NK-92 treated with Interleukin-12 subunit alpha and Interleukin-12 subunit beta, amount 100 ng/mL, for 24 hours (cell line): ENCODE measurements at places on chromosomes 3 and 15.

DNA sequence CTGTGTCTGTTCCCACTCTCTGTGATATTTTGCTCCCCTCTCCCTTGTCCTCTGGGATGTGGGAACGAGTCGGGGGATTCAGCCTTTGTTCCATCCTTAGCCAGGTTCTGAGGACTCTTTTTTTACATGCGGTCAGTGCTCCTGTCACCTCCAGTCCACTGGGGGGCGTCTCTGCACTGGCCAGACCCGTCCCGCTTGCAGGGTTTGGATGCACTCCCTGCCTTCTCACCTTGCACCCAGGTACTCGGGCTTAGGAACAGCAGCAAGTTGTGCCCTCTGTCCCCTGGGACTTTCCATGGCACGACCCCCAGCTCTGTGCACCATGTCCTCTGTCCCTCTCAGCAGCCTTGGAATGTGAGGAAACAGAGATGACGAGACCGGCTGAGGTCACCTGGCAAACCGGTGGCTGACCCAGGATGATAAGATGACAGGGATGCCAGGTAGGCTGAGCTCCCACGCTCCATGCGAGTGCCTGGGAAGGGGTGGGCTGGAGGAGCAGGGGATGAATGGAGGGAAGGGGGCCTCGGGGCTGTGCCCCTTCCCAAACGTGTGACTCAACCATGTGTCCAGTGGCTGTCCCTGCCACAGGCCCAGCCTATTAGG lies 27.3 kb upstream of the FGD5 start:
- DNase-seq = no peak

DNA sequence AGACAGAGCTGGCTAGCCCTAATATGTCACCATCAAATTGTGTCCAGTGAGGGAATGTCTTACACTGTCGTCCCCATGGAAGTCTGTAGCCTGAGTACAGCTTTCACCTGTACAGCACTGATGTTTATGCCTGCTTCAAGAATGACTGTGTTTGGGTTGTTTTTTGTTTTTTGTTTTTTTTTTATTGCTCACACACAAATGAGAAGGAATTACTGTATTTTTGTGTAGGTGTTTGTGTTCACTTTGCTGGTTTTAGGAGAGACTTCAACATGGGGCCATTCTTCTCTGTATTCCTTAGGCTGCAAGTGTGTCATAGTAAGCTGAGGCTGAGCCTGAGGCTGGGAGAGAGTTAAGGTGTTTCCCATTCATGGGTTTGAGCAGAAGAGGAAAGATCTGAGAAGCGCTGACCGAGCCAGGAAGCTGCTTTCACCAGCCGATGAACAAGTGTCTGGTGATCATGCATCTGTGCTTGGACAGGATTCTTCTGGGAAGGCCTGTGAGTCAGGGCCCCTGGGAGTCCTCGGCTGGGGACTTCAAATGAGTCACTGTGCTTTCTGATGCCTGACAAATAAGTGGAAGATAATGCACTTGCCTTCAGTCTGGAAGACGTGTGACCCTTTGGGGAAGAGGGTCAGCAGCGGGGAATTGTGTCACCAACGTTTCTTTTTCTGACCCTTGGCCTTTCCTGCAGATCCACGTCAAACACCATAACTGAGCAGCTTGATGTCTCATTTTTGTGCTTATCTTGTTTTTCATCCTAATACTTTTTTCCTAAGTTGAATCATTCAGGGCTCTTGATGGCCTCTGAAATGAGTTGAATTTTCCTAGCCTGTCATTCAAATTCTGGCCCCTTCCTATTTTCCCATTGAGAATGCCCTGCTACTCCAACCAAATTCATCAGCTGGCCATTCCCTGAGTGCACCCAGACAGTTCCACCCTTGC lies 36.7 kb upstream of the ZBTB38 start:
- DNase-seq = no peak

- DNase-seq = no peak
Measured at GRCh38 chr15:52350423-52350822, 54.8 kb upstream of the MYO5C start.

GRCh38 chr3:188279502-188280335 lies 125.8 kb downstream of the LPP start:
- no peak for DNase-seq

GRCh38 chr3:161508852-161509477 lies 12.4 kb downstream of the OTOL1 start:
- no peak for DNase-seq

DNA sequence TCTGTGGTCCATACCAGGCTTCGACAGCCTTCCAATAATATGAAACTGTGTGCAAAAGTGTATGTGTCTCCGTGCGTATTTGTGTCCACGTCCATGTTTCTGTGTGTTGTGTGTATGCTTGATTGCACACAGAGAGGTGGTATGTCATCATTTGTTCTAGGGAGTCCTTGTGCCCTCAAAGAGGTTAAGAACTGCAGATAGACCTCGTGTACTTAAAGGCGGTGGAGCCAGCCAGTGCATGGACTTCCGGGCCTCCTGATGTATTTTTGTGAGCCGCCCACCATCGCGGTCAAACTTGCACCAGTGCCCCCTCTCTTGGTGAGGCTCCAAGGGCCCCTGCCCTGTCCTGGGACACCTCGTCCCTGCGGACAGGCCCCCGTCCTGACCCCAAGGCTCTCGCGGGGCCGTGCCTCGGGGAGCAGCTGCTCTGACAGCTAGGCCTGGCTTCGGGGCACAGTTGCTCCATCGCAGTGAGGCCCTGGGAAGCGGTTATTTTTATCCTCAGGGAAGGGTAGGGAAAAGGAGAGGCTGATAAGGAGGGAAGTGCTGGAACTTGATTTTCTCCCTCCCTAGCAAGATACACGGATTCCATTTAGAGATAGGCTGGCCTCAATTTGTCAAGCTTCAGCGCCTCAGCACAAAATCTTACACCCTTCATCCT lies 1.2 kb upstream of the RYK start:
- DNase-seq = no peak

DNA sequence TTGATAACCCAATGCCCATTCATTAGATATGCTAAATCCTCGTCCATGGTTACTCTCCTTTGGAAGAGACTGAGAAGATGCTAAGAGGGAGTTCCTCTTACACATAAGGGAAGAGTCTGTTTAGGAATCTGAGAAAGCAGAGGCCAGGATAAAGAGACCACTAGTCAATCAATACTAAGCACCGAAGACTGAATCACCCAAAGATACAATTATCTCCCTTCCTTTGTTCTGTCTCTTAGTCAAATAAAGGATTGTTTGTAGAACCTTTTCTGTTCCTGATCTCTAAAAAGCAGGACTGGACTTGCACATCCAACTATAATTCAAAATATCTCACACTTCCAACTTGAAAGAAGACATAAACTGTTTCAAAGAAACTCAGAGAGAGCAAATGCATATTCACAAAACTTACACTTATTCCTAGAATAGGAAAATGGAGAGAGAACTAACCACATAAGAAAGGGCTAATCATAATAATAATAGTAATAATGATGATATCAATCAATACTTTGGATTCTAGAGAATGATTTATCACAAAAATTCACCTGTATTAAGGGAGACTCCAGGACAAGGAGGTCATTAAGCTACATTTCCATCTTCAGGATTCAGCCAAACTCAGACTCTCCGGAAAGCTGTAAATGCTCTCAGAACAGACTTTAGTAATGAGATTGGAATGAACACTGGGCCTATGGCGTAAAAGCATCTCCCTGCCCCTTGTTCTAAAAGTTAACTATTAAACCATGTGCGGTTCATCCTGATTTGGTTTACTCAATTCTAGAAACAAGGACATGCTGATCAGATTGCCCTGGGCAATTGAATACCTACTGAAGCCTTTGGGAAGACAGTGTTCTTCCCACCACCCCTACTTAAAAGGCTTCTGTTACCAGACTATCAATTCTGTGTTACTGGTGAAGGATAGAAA lies 401.5 kb downstream of the ZBTB20 start:
- DNase-seq = no peak

DNA sequence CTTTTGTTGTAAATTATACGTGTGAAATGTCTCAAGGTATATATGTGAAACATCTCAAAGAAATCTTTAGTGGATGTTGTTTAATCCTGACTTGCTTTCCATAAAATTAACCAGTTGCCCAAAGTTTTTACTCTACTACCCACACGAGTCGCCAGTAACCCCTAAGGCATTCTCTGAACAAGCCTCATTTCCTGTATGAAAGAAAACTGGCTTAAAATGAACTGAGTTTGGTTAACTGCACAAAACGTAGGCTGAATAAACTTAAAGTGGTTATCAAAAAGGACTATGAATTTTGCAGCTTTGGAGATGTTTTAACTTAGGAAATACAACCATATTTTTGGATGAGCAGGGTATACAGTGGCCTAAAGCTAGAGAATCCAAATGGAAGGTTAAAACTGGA lies 2.7 kb upstream of the APPL1 start:
- no peak for DNase-seq

DNA sequence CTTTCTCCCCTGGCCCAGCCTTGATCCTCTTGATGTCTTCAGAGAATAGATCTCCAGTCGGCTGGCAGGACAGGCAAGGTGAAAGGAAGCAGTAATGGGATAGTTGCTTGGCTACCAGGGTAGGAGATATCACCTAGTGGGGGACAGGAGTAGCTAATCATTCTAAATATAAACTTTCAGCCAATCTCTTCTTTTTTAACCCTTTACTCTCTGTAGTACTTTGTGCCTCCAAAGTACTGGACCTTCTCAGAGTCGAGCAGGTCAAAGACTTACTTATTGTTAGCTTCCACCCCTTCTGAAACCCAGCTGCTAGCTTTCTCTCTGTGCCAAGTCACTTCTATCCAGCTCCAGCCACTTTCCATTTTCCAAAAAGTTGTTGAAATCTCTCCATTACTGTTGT lies 43.4 kb upstream of the FILIP1L start:
- DNase-seq = no peak

DNA sequence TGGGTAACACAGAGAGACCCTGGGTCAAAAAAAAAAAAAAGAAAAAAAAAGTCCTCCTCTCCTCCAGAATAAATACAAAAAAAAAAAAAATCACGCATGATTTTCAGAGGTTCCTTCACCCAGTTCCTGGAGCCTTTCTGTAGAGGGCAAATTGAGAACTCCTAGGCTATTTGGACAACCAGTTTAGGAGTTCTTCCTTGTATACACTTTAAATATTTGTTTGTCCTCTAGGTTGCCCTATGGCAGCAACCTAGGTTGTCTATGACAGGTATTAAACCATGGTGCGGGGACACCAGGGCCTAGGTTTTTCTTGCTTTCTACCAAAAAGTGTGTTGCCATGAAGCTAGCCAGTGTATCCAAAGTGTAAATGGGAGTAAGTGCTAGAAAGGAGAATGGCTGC lies 3.8 kb upstream of the ZFYVE19 start:
- DNase-seq = no peak
